ENCODE measurements at places on chromosomes 2 and 18.

DNA sequence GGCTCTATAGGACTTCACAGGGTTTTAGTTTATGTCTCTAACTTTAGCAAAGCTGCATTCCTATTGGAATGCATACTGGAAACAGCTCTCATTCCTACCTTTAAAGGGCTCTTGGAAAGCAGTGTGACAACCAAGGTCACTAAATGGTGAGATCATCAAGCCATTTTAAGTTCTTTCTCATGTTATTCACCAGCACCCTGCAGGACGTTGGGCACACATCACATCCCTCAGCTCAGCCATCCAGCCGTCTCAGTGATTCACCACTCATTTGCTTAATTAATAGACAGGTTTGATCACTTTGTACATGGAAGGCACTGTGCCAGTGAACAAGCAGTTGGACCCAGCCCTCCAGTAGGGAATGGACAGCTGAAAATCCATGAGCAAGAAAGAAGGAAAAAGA lies 32.2 kb upstream of the RBM44 start:
- DNase-seq = no peak

- DNase-seq = no peak
Measured at GRCh38 chr2:110955556-110955955, 165.2 kb upstream of the BCL2L11 start.

- no peak for DNase-seq
Measured at GRCh38 chr2:120580709-120581108, 155.0 kb upstream of the GLI2 start.

DNA sequence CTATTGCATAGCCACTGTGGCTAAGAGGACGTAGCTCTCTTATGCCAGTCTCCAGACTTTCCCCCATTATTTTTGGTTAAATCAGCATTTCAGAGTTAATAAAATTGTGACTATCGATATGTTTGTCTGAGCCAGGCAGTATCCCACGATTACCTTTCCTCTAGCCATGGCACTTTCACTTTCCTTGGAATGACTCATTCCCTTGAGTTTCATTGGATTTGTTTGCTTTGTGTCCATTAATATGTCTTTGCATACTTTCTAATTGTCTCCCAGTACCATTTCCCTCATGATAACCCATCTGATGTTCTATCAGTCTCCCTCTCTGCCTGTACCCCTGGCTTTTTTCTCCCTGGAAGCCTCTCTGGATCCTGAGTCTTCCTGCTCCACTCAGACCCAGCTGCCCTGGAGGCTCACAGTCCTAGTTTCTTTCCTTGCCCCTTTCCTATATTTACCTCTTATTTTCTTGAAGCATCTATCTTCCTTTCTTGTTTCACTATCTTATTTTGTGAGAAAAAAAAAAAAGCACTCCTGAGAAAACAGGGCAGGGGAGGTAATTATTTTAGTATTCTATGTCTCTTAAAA lies 126.1 kb downstream of the MTX2 start:
- no peak for DNase-seq

GRCh38 chr18:26052505-26052904 lies 37.9 kb downstream of the SS18 start:
- DNase-seq = no peak

GRCh38 chr2:214174563-214174962 lies 236.3 kb upstream of the VWC2L start:
- no peak for DNase-seq

GRCh38 chr2:181785691-181786344 lies 105.5 kb upstream of the NEUROD1 start:
- DNase-seq = no peak

GRCh38 chr18:24853076-24853475 lies 392.6 kb downstream of the HRH4 start:
- no peak for DNase-seq

- DNase-seq = no peak
Measured at GRCh38 chr18:27843783-27844777, 332.9 kb downstream of the CDH2 start.

- no peak for DNase-seq
Measured at GRCh38 chr2:5365871-5366461, 326.2 kb upstream of the SOX11 start.

- DNase-seq = no peak
Measured at GRCh38 chr2:23121968-23122648, 262.9 kb upstream of the KLHL29 start.

DNA sequence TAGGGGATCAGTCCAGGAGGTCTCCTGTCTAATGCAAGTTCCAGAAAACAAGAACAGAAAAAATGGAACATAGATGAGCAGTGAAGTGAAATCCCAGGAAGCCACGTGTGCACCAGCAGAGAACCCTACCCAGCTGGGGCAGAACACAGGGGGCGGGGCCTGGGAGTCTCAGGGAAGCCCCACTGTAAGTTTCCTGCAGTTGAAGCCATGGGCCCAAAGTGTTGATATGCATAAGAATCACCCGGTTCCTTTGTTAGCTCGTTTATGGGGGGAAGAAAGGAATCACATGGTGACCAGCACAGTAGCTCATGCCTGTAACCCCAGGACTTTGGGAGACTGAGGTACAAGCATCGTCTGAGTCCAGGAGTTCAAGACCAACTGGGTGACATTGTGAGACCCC lies 131.3 kb downstream of the INO80D start:
- DNase-seq = no peak

DNA sequence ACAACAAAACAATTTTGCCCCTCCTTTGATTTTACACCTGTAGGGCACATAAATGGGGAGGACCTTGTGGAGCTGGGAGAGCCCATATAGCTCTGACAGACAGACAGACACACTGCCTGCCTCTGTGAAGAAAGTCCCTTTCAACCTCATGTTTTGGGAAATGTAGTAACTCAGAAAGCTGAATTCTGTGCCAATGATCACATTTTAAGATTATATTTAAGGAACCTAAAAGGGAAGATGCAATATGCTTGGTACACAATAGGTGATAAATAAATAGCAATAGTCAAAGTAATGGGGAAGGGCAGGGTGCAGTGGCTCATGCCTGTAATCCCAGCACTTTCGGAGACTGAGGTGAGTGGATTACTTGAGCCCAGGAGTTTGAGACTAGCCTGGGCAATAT lies 446.4 kb upstream of the ID2 start:
- DNase-seq = no peak
